Right lobe of liver (tissue), 6 donors: ENCODE measurements at places on chromosomes 6 and 20. TPM values are rescaled to one million over a fixed set of nuclear protein-coding genes. Genes with fewer than 3 reads are reported as not detected.

- H3K27ac ChIP-seq: no peak overlapping the region
- no peak overlapping the region for H3K4me3 ChIP-seq
- no peaks in the 10 kb centered on the region for H3K36me3 ChIP-seq
- H3K27me3 ChIP-seq: no peaks in the 10 kb centered on the region
- DNase-seq: no peak
Measured at GRCh38 chr6:26355366-26355765, 9.6 kb upstream of the BTN3A2 start.

GRCh38 chr20:34634392-34634791 is 42.5 kb downstream of the PIGU start:
- H3K27me3 ChIP-seq: no peaks in the 10 kb centered on the region
- H3K4me1 ChIP-seq: no peaks in the 10 kb centered on the region
- peak overlapping the region; percentile 32 for H3K27ac ChIP-seq
- no peaks in the 10 kb centered on the region for H3K36me3 ChIP-seq
- H3K4me3 ChIP-seq: no peak overlapping the region

- H3K27me3 ChIP-seq: no peaks in the 10 kb centered on the region
- peak within 1 kb of the TSS; percentile 75 for H3K4me3 ChIP-seq
Measured at GRCh38 chr6:136550330-136551071, at the start of gene MAP7. Gene MAP7, minus strand, starts transcription at chr6:136550422. Its CDS starts 14 bp downstream, at chr6:136550408.

Gene TMEM14C
- total RNA-seq: 72.1 TPM

DNA sequence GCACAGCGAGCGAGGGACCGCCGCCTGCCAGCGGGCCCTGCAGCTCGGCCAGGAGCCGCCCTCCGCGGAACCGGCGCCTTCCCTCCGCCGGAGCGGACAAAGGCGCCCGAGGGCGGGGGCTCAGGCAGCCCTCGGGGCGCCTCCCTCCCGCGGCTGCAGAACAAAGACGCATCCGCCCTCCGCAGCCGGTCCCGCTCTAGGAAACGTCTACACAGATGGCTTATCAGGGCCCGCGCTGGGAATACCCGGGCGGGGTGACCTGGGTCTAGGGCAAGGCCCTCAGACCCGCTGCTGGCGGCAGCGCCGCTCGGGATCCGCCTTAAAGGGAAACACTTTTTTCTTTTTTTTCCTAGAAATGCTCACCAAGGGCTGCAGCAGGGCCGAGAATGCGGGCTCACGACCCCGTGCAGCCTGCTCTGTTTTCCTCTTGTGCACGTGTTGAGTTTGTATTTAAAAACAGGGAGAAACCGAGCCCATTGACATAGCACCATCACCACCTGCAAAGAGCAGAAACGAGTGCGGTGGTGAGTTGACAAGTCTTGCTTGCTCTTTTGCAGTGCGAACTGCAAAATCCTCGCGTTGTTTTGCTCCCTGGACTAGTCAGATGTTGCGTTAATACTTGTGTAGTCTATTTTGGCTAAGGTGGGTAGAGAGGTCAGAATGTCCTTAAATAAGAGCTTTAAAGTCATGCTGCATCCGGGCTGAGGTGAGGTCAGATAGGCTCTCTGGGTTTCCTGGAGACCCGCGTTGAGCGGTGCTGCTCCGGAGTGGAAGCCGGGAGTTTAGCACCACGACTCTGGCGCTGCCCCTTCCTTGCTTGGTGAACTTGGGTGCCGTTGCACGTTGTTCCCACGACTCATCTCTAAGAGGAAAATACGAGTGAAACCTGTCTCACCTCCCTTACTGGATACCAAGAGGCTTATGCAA is 1.1 kb upstream of the RPS6KA2 start:
- H3K36me3 ChIP-seq: no peaks in the 10 kb centered on the region
- DNase-seq: peak; percentile 80
- H3K4me1 ChIP-seq: peaks cover 5% of the 10 kb centered on the region
- H3K27me3 ChIP-seq: no peaks in the 10 kb centered on the region
- peak overlapping the region; percentile 57 for H3K27ac ChIP-seq

DNA sequence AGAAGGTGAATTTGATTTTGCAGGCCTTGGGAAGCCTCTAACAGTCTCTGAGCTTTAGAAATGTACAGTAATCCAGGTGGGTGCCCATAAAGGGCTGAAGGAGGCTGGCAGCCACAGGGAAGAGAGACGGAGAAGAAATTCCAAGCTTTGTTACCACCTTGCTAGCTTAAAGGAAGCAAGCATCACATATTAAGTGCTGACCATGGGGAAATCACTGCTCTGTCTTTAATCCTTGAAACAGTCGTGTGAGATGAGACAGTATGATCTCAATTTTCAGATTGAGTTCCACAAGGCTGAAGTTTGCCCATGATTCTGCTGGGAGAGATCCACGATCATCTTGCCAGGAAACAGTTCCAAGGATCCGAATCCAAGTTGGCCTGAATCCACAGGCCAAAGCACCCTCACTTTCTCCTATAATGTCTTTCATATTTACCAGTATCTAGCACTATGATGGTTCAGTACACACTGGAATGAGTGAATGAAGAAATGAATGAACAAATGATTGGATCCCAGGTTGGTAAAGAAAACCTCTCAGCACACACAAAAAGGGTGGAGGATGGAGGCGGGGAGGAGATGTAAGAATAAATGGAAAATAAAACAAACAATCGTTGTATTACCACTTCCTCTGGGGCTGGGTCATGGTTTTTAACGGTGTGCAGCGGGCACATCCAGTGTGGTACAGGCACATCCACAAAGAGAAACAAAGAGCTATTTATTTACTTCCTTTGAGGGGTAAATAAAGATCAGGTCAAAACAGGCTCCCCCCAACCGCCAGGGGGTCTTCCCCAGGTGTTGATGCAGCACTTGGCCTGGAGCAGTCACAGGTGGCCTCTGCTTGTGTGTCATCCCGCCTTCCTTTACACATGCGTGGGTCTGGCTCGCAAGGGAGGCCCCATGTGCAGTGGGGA is 28.2 kb upstream of the TAF8 start:
- H3K4me1 ChIP-seq: no peaks in the 10 kb centered on the region
- no peaks in the 10 kb centered on the region for H3K27me3 ChIP-seq
- no peak overlapping the region for H3K4me3 ChIP-seq
- no peak for DNase-seq
- no peak overlapping the region for H3K27ac ChIP-seq
- no peaks in the 10 kb centered on the region for H3K36me3 ChIP-seq

Gene LY6G6C
- not detected for total RNA-seq

Gene ZBTB46
- 2.8 TPM for total RNA-seq

DNA sequence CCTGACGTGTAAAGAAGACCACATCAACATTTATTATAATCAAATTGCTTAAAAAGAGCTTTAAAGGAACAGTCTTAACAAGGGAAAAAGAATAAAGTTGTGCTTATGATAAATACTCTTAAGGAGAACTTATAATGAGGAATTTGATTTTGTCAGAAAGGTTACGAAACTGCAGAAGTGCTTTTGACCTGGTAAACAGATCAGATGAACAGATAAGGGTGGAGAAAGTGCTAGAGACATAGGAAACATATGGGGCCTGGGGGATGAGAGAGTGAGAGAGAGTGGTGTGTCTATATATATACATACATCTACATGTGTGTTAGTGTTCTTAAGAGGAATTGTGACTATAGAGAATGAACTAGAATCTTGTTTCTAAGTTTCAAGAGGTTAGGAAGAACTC is 186.2 kb upstream of the GJE1 start:
- no peak overlapping the region for H3K4me3 ChIP-seq
- no peaks in the 10 kb centered on the region for H3K36me3 ChIP-seq
- H3K27me3 ChIP-seq: no peaks in the 10 kb centered on the region
- DNase-seq: no peak

- no peak overlapping the region for H3K27ac ChIP-seq
- no peaks in the 10 kb centered on the region for H3K27me3 ChIP-seq
- DNase-seq: peak; percentile 21
- no peaks in the 10 kb centered on the region for H3K36me3 ChIP-seq
- H3K4me3 ChIP-seq: no peak overlapping the region
Measured at GRCh38 chr20:63701329-63702035, 5.0 kb downstream of the TNFRSF6B start.

DNA sequence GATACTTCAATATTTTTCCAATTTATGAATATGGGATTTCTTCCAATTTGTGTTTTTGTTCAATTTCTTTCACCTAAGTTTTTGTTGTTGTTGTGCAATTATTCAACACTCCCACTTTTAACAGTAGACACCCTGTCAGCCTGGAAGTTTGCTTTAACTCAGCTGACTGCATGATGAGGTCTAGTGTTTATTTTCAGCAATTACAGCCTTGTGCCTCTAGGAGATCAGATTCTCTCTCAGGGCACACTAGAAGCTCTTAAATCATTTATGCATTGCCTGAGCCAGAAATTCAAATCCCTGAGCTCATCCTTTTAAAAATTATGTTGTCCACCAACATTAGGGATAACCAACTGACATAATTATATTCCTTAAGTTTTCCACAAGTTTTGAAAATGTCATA is 85.7 kb downstream of the MRAP2 start:
- no peak for DNase-seq
- no peaks in the 10 kb centered on the region for H3K27me3 ChIP-seq
- no peak overlapping the region for H3K27ac ChIP-seq
- H3K36me3 ChIP-seq: no peaks in the 10 kb centered on the region
- no peaks in the 10 kb centered on the region for H3K4me1 ChIP-seq

- DNase-seq: no peak
- no peaks in the 10 kb centered on the region for H3K4me1 ChIP-seq
- no peaks in the 10 kb centered on the region for H3K36me3 ChIP-seq
- no peak overlapping the region for H3K4me3 ChIP-seq
- H3K27ac ChIP-seq: no peak overlapping the region
Measured at GRCh38 chr6:23851522-23851921, 274.5 kb upstream of the NRSN1 start.

DNA sequence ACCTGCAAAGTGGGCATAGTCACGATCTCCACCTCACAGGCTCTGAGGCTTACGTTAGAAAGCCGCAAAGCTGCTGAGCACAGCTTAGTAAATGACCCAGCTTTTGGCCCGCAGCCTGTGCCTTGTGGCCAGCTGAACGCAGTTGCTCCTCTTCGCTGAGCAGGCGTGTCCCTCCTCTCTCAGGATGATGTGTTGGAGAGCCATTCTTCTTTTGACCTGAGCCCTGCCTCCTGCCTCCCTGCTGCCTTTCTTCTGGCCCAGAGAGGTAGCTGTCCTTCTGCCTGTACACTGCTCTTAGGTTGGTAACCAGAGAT is 47.6 kb upstream of the MYL9 start:
- no peak overlapping the region for H3K4me3 ChIP-seq
- H3K27me3 ChIP-seq: no peaks in the 10 kb centered on the region
- no peak overlapping the region for H3K27ac ChIP-seq
- DNase-seq: peak; percentile 62
- peaks cover 7% of the 10 kb centered on the region for H3K4me1 ChIP-seq
- no peaks in the 10 kb centered on the region for H3K36me3 ChIP-seq

DNA sequence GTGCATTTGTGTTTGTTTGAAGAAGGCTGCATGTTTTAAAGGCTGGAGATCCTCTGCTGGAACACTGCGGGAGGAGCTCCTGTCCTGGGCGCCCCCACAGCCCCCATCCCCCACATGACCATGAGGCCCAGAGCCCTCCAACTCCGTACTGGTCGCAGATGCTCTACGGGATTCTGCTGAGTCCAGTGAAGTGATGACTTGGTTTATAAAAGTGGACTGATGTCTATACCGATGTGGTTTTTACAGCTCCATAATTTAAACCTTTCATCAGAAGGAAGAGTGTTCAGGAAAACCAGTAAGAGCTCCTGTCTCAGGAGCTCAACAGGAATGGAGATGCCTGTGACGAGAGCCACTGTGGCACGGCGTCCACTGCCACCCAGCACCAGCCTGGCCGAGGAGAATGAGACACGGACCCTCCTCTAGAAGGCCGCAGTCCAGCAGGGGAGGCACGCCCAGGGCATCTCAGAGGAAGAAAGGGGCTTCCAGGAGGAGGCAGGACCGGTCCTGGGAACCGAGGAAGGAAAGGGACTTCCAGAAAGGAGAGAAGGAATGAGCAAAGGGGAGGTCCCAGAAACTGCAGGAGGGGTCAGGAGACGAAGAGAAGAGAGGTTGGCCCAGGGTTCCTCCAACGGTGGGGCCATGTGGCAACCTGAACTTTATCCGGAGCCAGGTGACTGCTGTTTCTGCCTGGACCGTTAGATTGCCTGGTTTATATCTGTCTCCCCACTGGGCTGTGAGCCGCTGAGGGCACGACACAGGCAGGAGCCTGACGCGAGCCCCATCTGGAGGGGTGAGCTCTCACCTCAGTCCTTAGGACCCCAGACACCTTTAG is 26.9 kb downstream of the BFSP1 start:
- DNase-seq: no peak
- H3K4me3 ChIP-seq: peak overlapping the region; percentile 43

Gene CST4
- not detected for total RNA-seq

DNA sequence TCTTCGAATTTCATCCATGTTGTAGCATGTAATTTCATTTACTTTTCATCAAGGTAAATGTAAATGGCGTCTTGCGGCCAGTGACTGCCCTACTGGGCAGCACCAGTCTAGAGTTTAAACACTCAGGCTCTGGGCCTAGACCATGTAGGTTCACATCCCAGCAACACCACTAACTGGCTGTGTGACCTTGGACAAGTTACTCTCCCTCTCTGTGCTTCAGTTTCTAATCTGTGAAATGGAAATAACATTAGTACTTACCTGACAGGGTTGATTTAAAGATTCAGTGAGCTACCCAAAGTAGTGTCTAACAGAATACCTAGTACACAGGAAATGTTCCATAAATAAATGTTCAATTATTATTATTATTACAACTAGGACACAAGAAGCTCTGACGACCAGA is 29.3 kb downstream of the PDRG1 start:
- no peak overlapping the region for H3K27ac ChIP-seq
- no peak for DNase-seq
- no peaks in the 10 kb centered on the region for H3K27me3 ChIP-seq
- H3K4me3 ChIP-seq: no peak overlapping the region
- H3K36me3 ChIP-seq: no peaks in the 10 kb centered on the region

DNA sequence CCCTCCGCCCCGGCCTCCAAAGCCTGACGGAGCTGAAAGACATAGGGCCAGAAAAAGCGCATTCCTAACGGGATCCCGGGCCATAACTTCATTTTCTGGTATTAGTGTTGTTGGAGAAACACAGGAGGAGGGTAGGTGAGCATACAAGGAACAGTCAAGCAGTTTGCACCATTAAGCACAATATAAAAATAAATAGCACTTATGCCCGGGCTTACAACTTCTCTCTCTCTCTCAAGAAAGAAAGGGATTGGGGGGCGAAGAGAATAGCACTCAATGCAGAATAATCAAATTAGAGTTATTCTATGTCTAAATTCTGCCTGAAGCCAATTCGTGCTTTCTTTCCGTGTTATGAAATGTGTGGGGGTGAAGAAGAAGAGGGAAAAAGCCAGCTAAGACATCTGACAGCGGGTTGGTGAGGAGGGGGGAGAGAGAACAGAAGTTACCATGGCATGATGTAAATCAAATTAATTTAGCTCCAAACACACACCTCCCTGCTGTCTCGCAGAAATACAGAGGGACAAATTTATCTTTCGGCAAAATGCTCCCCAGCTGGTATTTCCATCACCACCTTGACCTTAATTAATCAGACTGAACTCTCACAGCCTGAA is 508 bp upstream of the METTL24 start:
- no peak for DNase-seq
- peak overlapping the region; percentile 38 for H3K4me3 ChIP-seq
- no peaks in the 10 kb centered on the region for H3K36me3 ChIP-seq
- no peaks in the 10 kb centered on the region for H3K4me1 ChIP-seq
- no peaks in the 10 kb centered on the region for H3K27me3 ChIP-seq

Gene FRMD1
- not detected for total RNA-seq
